ENCODE measurements at places on chromosomes 4 and X.

DNA sequence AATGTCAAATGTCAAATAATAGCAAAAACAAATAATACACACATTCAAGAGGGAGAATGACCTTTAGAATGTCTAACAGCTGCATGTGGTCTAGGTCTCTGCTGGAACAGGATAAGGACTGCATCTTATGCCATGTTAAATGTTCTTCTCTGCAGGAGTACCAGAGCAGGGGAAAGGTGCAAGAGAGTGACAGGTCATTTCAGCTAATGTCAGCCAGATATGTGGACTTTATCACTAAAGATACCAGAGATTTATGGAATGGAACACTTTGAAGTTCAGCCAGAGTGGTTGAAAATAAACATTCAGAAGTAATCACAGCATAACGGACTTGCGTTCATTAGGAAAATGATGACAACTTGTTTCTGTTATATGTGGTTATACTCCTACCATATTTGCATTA is 24.3 kb downstream of the GRID2 start:
- DNase-seq: no peak

- DNase-seq: no peak
Observed at GRCh38 chr4:41509451-41509866, 28.5 kb upstream of the LIMCH1 start.

DNA sequence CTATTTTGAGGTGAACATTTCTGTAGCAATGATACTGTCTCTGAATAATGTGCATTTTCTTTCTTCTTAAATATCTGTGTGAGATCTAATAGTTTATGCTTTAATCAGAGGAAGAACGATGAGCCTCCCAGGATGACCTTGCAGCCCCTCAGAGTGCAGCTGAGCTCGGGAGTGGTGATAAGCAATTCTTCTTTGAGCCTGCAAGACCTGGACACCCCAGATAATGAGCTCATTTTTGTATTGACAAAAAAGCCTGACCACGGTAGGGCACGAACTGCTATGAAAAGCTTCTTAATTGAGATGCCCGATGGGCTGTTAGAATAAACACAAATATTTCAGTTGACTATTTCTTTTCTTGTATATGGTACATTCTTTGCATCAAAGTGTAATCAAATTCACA is 105.0 kb upstream of the ANXA3 start:
- no peak for DNase-seq

- no peak for DNase-seq
Observed at GRCh38 chr4:2818351-2818939, 25.2 kb upstream of the ADD1 start.

DNA sequence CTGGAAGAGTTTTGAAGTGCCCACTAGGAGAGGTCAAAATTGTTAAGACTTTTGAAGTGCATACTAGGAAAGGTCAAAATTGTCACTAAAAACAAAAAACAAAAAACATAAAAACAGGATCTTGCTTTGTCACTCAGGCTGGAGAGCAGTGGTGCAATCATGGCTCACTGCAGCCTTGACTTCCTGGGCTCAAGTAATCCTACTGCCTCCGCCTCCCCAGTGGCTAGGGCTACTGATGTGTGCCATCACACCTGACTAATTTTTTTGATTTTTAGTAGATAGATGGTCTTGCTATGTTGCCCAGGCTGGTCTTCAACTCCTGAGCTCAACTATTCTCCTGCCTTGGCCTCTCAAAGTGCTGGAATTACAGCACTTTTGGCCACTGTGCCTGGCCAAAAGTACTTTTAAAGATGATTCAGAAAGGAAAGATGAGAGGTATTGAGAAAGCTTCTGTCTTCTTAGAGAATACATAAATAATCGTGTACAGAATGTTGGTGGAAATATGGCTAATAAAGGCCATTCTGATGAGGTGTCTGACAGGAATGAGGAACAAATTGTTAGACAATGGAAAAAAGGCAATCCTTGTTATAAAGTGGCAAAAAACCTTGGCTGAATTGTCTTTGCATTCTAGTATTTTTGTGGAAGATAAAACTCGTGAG is 43.3 kb upstream of the STX18 start:
- DNase-seq: no peak

DNA sequence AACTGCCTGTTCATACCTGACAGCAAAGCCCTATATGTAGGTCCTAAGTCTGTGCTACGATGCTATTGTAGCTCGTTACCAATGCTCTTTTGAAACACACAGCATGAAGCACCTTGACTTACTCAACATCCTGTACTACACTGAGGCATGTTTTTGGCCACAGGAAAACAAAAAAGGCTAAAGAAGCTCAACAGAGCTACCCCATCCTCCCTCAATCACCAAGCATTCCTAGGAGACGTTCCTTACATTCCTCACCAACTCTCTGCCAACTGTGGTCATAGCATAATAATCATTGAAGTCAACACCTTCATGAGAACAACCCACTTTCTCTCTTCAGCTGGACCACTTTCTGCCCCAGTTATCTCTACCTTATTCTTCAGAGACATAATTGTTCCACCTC is 73.7 kb upstream of the SLC25A43 start:
- DNase-seq: no peak

GRCh38 chrX:130093271-130093670 is 17.0 kb downstream of the ELF4 start:
- DNase-seq: no peak

GRCh38 chr4:94407846-94408245 is 43.9 kb upstream of the PDLIM5 start:
- no peak for DNase-seq

DNA sequence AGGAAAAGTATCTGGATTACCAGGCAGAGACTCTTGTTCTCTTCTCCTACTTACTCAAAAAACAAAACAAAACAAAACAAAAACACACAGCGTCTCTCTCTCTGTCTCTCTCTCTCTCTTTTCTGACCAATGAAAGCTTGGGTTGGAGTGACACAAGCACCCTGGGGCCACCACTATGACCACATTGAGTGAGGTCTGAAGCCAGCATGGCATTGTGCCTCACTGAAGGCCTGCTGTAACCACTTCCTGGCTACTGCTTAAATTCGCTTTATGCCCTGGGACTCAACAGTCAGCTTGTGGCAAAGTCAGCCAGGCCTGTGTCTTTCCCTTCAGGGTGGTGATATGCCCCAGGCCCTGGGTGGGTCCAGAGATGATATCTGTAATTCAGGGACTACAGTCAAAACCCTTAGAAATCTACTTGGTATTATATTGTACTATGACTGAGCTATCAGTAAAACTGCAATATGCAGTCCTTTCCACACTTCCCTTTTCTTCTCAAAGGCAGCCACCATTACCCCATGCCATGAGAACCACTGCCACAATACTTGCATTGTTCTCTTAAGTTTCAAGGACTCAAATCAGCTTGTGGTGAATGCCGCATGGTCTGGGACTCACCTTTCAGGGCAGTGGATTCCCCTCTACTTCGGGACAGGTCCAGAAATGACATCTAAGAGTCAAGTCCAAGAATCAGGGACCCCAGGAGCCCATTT is 606.8 kb upstream of the KLHL4 start:
- no peak for DNase-seq

DNA sequence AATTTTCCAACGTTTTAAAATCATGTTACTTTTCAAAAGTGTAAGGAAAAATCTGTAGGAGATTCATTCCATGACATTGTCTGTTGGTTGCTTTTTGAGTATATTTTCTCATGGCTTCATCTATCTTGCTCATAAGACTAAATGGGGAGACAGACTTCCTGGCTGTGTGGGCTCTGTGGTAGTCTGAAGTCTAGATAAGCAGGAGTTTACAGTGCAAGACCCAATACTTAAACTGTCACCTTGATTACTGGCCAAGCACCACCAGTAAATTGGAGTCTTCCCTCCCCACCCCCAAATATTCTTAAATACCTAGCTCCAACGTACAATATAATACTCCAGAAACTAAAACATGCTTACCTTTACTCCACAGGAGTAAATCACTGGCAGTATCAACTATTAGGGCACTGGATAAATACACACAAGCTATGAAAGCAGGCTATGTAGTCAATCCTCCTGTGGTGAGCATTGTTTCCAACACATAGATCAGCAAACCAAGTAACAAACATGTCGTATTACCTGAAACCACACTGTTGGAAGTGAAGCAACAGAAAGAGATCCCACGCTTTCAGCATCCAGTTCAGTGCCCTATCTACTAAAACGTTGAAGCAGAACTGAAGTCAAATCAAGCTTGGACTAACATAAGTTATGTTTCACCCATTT is 6.2 kb downstream of the HNRNPD start:
- DNase-seq: no peak

GRCh38 chr4:142243255-142243654 is 602.8 kb downstream of the INPP4B start:
- DNase-seq: no peak

DNA sequence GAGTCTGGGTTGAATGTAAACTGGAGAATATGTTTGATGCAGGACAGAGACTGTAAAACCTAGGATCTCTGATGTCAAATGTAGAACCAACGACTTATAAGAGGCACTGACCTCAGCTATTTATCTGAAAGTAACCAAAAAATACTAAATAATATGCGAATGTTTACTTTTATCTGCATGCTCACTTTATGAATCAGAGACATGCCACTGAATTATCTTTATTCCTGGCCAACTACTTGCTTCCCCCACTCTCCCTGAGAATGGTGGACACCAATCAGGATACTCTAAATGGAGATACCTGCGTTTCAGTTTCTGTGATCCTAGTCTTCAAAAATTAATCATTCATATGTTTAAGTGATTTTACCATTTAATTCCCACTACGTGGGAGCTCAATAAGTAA is 1038.4 kb upstream of the PABPC4L start:
- no peak for DNase-seq

DNA sequence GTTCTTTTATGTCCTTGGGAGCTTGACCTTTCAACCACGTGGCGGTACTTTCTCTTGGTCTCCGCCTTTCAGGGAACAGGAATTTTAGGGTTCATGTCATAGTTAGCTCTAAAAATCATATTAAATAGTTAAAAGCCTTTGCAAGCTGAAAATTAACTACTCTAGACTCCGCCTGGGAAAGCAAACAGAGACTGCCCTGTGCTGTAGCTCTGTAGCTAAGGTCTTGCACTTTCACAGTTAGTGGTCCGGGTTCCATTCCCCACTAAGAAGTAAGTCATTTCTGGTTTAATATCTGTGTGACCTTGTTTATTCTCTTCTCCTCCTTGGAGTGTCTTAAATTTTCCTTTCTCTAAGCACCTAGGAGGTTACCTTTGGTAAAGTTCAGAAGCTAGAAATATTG is 118.2 kb downstream of the PHF8 start:
- DNase-seq: no peak

DNA sequence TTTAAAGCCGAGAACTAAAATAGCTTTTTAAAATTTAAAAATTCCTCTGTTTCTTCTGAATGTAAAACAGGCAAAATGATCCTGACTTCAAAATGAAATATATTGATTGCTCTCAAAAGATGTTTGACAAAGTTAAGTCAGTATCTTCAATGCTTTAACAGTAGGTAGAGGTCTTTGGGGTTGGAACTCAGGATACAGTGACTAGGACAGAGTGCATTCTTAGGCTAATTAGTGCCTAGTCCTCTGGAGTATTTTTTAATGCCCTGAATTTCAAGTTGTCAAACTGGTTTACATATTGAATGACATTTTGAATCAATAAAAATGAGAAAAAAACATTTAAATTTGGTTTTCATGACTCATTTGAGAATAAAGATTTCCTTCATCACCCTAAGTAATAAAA is 877.3 kb downstream of the ADGRL3 start:
- DNase-seq: no peak

DNA sequence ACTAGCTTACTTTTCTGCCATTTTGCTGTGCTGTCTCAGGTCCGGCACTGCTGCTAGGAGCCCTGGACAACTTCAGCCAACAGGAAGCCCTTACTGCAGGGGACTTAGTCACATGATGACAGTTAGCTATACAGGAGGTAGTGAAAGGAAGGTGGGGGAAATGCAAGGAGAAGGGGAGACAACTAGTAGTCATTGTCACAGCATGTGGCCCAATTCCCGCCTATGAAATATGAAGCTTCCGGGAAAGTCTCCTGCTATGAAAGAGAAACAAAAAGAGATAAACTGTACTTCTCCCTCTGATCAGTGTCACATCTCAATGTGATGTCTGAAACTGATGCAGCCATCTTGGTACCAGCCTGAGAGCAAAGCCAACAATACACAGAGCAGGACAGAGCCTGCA is 71.6 kb downstream of the AMELX start:
- no peak for DNase-seq

DNA sequence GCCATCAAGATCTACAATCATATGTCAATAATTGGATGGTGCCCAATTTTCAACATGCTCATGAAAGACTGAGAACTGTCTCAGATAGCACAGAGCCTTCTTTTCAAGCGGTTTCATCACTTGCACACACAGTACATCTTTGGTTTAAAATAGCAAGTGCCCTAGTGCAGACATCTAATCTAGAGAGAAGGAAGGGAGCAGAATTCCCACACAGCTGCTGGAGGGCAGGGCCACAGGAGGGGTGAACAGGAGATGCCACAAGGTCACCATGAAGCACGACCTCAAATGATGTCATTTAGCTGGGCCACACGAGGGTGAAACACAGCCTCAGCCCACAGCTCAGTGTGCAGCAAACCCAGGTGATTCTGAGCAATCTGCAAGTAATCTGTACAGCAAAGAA is 24.3 kb downstream of the LEF1 start:
- DNase-seq: no peak

GRCh38 chrX:79452881-79453280 is 85.7 kb upstream of the ITM2A start:
- no peak for DNase-seq

DNA sequence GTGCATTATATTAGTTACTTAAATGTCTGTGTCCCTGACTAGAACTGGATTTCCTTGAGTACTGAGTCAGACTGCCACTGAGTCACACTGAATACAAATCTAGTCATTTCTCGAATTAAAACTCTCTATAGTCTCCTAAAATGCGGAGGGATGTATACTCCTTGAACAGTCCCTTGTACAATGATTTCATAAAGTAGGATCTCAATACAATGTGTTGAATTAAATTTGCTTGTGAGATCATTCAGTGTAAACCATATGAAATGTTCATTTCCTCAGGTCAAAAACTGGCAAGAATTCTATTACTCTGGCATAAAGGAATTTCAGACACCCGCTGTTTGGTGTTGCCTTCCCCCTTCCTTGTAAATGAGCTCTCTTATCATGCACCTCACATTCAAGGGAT is 17.5 kb upstream of the FAM241A start:
- peak; percentile 21 for DNase-seq

- DNase-seq: no peak
Observed at GRCh38 chrX:123339221-123339905, 155.3 kb downstream of the GRIA3 start.

- no peak for DNase-seq
Observed at GRCh38 chrX:31063114-31063513, 8.7 kb downstream of the FTHL17 start.
